Stimulated activated CD4-positive, alpha-beta T cell treated with anti-CD3 and anti-CD28 coated beads, Interleukin-1b, Interleukin-23, amount 100 ng/mL, for 1 hour (primary cell): ENCODE measurements at places on chromosomes 11 and 22.

- no peak for DNase-seq
Measured at GRCh38 chr11:125192183-125192582, 27.6 kb downstream of the PKNOX2 start.

DNA sequence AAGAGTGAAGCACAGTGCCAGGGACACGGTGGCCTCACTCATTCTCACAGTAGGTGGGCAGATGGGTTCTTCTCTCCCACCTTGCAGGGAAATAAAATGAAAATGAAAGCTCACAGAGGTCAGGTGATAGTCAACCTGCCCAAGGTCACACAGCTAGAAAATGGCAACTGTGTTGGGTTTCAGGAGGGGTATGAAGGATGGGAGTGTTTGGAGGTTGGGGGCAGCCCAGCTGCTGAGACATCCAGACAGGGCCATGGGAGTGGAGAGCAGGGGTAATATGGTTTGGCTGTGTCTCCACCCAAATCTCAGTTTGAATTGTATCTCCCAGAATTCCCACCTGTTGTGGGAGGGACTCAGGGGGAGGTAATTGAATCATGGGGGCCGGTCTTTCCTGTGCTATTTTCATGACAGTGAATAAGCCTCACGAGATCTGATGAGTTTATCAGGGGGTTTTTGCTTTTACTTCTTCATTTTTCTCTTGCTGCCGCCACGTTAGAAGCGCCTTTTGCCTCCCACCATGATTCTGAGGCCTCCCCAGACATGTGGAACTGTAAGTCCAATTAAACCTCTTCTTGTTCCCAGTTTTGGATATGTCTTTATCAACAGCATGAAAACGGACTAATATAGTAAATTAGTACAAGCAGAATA, 247.0 kb downstream of the TENM4 start:
- no peak for DNase-seq

GRCh38 chr11:2558397-2558796, 113.6 kb downstream of the KCNQ1 start:
- no peak for DNase-seq

DNA sequence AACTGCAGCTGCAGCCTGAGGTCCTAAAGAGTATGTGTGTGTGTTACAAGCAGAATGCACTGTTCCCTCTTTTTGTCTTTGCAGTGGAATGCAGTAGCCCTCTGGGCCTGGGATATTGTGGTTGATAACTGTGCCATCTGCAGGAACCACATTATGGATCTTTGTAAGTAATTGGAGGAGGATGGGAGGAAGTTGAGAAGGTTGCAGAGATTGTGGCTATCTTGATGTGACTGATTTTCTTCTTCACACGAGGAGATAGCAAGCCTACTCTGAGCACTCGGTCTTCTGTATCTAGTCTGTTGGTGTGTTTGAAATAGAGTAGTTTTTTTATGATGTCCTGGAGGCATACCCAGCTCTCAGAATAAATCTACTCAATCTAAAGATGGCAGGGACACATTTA, 2.3 kb downstream of the RBX1 start:
- no peak for DNase-seq

DNA sequence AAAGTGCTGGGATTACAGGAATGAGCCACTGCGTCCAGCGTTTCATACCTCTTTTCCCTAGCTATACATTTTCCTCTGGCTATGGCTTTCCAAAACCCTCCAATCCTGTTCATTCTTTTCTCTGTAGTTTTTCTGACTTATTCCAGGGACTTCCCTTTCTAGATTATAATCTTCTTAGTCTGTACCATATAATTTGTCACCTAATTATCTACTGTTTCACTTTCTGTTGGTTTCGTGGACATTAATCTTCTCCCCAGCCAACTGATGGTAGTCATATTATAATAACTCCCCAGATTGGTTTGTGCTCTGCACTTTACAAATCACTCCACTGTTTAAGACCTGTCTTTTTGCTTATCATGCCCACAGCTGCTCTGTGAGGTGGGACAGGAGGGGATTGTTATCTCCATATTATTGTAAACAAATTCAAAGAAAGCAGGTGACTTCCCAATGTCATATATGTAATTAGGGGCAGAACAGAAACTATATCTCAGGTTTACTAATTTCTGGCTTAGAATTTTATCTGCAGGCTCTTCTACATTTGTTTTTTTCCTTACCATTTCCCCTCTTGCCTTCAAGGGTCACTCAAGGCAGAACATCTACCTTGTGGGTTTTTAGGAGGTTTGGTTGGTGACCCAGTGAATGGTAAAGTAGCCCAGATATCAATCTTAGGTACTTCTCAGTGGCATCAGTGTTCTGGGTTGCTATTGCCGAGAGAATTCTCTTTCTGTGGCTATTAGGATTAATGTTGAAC, 23.9 kb downstream of the STIM1 start:
- DNase-seq = no peak

DNA sequence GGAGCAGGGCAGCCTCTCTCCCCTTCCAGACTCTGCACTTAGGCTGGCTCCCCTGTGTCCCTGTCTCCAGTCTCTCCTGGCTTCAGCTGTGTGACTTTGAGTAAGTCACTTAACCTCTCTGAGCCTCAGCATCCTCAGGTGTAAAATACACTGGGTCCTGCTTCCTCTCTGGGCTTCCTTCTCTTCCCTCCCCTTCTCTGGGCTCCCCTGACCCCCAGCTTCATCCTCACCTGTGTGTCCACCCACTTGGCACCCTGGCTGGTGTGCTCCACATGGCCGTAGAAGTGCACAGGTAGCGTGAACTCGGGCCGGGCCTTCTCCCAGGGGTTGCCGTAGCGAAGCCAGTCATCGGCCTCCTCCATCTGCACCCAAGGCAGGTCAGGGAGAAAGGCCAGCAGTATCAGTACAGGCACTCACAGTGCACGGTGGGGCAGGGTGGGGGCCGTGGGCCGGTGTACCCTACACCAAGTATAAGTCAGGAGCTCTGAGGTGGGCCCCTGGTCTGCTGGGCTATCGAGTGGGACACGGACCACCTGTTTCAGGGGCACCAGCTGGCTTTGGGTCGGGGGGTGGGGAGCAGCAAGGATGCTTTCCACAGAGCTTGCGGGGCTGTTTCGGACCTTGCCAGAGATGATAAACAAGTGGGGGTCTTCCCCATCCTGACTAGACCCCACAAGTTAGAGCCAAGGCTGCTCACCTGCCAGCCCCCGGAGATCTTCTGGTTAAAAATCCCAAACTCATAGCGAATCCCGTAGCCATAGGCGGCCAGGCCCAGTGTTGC, 2.0 kb downstream of the PYGM start:
- no peak for DNase-seq

GRCh38 chr22:47382164-47382890, 619.9 kb downstream of the TBC1D22A start:
- no peak for DNase-seq

GRCh38 chr11:124359566-124359965, 24.7 kb downstream of the OR8B2 start:
- DNase-seq = no peak

- no peak for DNase-seq
Measured at GRCh38 chr11:22543261-22543660, 82.4 kb downstream of the FANCF start.

DNA sequence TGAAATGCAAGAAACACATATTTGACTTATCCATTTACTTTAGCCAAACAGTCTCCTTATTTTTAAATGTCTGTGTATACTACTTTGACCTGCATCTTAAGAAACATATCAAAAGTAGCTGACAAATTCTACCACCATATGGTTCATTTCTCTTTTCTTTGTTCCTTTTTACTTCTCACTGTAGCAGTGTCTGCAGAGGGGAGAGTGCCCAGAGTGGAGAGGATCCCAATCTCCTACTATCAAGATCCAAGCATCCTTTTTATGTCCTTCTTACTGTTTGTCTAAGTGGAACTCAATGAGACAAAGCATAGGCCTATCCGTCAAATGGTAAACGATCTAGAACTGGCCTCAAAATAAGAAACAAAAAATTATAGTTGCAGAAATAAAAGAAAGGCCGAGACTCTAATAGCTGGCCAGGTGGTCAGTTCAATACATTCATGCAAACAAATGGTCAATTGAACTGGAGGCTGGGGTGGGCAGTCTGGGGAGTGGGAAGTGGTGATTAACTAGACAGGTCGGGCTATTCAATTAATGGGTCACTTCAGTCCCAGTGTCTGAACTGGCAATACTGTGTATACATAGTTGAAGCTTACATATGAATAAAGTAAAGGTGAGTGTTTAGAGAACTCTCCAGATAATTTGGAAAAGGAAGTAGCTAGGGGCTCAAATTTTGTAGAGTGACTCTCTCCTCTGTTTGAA, 149.1 kb downstream of the MAML2 start:
- DNase-seq = no peak
